ENCODE measurements at places on chromosomes 2 and 18. TPM values are rescaled to one million over a fixed set of nuclear protein-coding genes. Genes with fewer than 3 reads are reported as not detected.

KCNK3 gene
- total RNA-seq = 0.30 TPM

RGPD3 gene
- 0.11 TPM for total RNA-seq

FIGN gene
- 23.1 TPM for total RNA-seq

UGT1A10 gene
- 0.11 TPM for total RNA-seq

RAX gene
- total RNA-seq = 0.57 TPM

DNA sequence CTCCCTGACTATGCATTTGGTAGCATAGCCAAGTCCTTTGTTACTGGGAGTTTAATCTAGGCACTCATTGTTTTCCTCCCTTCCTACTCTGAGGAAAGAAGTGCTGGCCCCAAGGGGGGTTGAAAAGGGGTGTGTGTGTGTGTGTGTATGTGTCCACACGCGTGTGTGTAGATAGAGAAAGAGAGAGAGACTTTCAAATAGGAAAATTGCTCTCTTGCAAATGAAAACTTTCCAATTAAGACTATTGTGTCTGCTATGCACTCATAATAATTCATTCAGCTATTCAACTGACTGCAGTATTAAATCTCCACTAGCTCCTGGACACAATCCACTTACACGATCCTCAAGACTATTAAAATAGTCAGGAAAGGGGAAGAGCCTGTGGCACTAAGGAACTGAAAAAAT lies 92.9 kb upstream of the CSRNP3 start:
- peak overlapping the region; percentile 27 for H3K27ac ChIP-seq
- DNase-seq = no peak

DNA sequence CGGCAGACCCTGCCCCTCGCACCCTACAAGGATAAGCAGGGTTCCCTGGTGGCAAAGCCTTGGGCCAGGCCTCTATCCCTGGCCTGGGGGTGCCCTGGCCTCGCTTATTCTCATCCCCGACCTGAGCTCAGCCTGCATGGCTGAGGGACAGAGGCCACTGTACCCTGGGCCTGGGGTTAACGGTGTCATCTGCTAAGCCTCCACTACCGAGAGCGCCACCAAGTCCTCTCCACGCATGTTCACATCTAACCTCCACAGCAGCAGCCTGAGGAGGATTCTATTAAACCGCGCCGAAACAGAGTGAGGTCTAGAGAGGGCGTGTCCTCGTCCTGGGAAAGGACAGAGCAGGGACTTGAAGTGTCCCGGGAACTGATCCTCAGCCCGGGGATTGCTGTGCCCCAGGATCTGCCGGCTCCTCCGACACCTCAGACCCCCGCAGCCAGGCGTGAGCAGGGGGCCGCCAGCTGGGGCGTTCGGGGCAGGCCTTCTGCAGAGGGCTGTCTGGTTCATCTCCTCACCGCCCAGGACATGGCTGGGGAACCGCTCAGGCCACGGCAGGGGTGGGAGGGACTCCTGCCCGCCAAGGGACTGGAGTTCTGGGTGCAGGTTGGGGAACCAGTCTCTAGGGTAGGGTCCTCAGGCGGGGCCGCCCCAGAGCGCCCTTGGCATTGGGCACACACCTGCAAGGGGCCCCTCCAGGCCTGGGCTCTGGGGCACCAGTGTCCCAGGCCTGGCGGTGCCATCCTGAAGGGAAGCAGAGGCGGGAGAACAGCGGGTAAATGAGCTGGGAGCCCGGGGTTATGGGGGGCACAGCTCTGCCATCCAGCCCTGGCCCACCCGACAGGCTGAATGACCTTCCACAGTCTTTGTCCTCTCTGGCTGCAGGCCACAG lies 68.0 kb upstream of the SMAD7 start:
- H3K4me3 ChIP-seq = no peak overlapping the region
- peaks cover 15% of the 10 kb centered on the region for H3K4me1 ChIP-seq
- H3K27ac ChIP-seq = no peak overlapping the region

DNA sequence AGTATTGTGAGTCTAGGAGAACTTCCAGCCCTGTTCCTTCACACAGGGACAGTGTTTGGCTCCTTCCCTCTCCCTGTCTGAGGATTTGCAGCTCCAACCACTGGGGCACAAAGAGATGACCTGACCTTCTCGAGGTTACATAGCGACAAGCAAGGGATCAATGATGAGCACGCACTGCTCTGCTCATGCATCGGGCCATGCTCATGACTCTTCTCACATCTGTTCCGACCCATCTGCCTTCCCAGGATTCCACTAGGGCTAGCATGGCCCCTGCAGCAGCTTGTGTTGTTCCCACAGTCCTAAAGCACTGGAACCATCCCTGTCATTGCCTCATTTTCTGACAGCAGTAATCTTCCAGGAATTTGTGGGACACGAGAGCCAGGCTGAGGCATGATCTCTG lies 78.8 kb upstream of the ARHGAP28 start:
- no peak for DNase-seq
- peaks cover 16% of the 10 kb centered on the region for H3K4me1 ChIP-seq
- no peak overlapping the region for H3K4me3 ChIP-seq
- H3K27ac ChIP-seq = no peak overlapping the region
- H3K36me3 ChIP-seq = no peaks in the 10 kb centered on the region

- no peaks in the 10 kb centered on the region for H3K27me3 ChIP-seq
- H3K4me1 ChIP-seq = peaks cover 60% of the 10 kb centered on the region
- no peak for DNase-seq
- peak overlapping the region; percentile 57 for H3K27ac ChIP-seq
These were observed 370.2 kb downstream of the EN1 start for GRCh38 chr2:118477111-118477862.

DNA sequence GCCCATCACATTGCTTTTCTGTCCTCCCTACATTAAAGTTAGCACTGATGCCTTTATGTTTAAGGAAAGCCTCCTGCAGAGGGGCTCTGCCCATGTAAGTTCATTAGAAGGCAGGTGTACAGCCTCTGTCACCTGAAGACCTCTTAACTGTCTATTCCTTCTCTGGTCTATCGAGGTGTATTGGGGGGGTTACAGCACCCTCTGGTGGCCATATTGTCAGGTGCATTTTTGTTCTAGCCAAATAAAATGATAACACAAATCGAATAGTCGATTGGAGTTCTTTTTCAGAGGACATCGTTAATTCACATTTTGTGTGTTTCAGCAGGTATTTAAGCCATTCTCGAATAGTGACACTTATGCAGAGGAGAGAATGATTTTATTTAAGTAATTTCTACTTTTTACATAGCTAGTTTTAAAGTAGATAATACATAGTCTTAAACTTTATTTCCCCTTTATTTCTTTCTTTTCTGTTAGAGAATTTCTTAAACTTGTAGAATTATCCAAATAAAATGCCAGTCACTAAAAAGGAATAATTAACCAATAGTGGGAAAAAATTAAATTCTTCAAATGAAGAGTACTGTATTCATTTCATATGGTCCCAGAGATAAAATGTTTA lies 136.8 kb downstream of the NEDD4L start:
- H3K27me3 ChIP-seq = no peaks in the 10 kb centered on the region
- H3K27ac ChIP-seq = no peak overlapping the region
- peak; percentile 72 for DNase-seq
- H3K4me1 ChIP-seq = peaks cover 43% of the 10 kb centered on the region

- DNase-seq = no peak
- H3K4me3 ChIP-seq = no peak overlapping the region
- H3K27ac ChIP-seq = no peak overlapping the region
- no peaks in the 10 kb centered on the region for H3K27me3 ChIP-seq
- H3K36me3 ChIP-seq = 0 out of 2 replicates have a peak, but pooled peaks cover 3% of the 10 kb centered on the region
These were observed 125.5 kb downstream of the DYSF start for GRCh38 chr2:71578767-71579342.

GRCh38 chr2:148982282-148982681 lies 56.2 kb upstream of the LYPD6B start:
- H3K4me1 ChIP-seq = peaks cover 21% of the 10 kb centered on the region
- H3K36me3 ChIP-seq = peaks cover 55% of the 10 kb centered on the region
- DNase-seq = no peak
- no peaks in the 10 kb centered on the region for H3K27me3 ChIP-seq

Data from WTC11 (cell line).